Caco-2 (cell line): ENCODE measurements at places on chromosomes 16 and 17. TPM values are rescaled to one million over a fixed set of nuclear protein-coding genes. Genes with fewer than 3 reads are reported as not detected.

The DYNLL2 gene
- total RNA-seq: 67.8 and 80.6 TPM in 2 replicates

DNA sequence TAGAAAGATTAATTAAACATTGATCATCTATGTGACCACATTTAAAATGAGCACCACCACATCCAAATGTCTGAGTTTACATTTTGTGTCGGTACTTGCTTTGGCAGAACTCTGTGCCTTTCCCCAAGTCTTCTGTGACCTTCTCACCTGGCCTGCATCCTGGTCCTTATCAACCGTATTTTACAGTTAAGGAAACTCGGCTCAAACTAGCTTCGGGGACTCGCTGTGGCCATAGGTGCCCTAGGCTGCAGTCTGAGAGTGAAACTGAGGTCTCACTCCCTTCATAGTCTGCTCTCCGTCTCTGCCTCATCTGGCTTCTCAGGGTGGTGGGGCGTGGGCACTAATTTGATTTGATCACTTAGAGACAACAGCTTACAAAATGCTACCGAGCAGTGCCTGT, 555.5 kb downstream of the WWOX start:
- no peak for DNase-seq

The KRTAP4-1 gene
- total RNA-seq: 0.49 TPM in 1 of 2 replicates, not detected in the other

DNA sequence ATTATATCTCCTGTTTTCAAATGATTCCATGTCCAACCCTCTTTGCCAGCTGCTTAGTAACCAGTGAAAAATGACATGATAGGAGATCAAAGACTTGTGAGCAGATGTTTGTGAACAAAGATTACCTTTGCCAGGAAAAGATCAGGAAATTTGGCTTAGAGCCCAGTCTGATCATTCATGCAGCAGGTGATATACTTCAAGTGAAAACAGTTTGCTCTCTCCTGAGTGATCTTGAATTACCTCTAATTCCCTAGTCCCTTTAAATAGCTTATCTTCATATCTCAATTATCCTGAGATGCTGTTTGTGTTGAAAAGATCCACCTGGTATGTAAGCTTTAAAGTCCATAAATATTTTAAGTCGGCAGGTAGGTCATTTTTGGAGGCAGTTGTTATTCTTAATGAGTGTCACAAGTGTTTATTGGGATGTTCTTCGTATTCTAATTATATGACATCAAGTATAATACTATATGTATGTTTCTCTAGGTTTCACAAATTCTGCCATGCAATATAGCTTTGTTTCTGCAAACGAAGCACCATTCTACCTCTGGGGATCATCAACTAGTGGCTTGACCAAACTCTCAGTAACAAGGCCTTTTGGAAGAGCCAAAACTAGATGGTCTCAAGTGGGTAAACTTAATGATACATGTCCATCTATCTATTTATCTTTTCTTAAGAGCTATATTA, 13.2 kb upstream of the VPS35L start:
- no peak for DNase-seq

DNA sequence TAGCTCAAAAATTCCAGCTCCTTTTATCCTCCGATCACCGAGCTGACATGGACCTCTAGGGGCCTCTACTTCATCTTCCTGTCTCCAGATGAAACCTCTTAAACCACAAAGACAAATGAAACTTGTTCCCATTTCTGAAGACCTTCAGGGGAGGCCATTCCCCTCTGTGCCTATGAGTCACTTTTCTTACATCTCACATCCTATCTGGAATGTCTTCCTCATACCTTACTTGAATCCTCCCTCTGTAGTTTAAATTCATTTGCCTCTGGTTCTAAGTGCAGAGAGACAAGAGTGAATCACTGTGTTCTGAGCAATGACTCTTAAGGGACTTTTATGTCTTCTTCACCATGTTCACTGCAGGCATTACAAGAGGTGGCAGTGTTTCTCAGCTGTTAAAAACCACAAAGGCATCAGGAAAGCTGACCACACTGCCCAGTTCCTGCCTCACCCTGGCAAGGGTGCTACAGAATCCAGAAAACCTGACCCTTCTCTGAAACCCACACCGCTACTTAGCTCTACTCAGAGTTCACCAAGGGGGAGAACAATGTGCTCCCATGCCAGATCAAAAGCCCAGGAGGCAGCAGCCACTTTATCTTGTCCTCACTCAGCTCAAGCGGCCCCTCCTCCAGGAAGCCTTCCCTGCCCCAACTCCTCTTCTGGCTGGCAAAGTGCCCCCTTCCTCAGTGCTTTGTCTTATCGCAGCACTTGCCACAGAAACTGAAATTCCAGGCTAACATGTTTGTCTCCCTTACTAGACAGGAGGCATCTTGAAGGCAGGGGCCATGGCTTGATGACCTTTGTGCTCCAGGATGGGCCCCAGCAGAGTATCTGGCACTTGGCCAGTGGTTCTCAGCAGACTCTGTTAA, 6.4 kb downstream of the CUEDC1 start:
- no peak for DNase-seq

- DNase-seq: peak; percentile 89
Observed at GRCh38 chr17:63446753-63447470, 806 bp upstream of the CYB561 start.

GRCh38 chr17:38750312-38751121, 2.0 kb upstream of the PSMB3 start:
- DNase-seq: no peak

The CNGB1 gene
- total RNA-seq: not detected in 2 replicates

- DNase-seq: peak; percentile 81
Observed at GRCh38 chr16:11675561-11676511, 7.6 kb downstream of the SNN start.

The CTRB2 gene
- not detected in 2 replicates for total RNA-seq

DNA sequence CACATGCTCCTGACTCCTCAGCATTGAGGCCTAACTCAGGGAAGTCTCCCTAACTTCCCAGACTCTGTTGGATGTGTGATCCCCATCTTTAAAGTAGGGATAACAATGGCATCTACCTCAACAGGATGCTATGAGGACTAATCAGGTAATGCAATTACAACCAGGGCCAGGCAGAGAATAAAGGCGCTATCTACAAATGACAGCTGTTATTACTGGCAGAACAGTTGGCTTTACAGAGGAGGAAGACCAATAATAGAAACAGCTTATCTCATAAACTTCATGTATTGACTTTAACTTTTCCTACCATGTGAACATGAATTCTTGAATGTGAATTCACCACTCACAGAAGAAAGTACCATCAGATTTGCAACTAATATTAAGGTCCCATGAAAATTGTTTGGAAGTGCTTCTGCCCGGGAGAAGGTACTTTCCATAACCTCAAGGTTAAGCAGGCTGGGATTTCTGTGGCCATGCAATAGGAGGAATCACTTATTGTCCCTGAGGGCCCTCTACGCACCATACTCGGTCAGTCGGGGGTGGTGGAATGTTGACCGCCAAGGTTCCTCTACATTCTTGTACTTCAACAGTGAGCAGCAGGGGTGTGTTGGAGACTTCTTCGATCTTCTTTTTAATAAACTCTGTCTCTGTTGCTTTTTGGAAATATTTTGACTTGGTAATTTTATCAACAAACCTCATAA, 22.6 kb upstream of the ERN1 start:
- DNase-seq: no peak

- DNase-seq: no peak
Observed at GRCh38 chr16:89123001-89123830, 29.6 kb downstream of the ACSF3 start.

- no peak for DNase-seq
Observed at GRCh38 chr16:56384074-56384721, 41.1 kb downstream of the AMFR start.

The TAC4 gene
- total RNA-seq: 10.8 and 17.1 TPM in 2 replicates

The PMFBP1 gene
- total RNA-seq: 4.5 and 5.6 TPM in 2 replicates

The KRT40 gene
- total RNA-seq: not detected in 2 replicates

- no peak for DNase-seq
Observed at GRCh38 chr17:72171703-72172667, 51.2 kb downstream of the SOX9 start.

The SLC4A1 gene
- not detected in 2 replicates for total RNA-seq

The CHD9 gene
- 29.1 and 32.0 TPM in 2 replicates for total RNA-seq

DNA sequence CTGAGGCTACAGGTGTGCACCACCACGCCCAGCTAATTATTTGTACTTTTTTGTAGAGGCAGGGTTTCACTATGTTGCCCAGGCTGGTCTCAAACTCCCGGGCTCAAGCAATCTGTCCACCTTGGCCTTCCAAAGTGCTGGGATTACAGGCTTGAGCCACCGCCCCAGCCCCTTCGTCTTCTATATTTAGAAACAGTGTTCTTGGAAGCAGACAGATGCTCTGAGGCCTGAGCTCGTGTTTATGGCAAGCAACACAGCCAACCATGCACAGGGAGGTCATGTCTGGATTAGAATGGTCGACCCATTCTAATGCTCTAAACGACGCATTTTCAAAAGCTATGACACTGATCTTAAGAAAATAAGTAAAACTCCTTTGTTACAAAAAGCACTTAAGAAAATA, 16.6 kb downstream of the TMEM204 start:
- no peak for DNase-seq

GRCh38 chr16:24544640-24545039, 5.3 kb downstream of the RBBP6 start:
- no peak for DNase-seq

The CDH11 gene
- 0.37 TPM in 1 of 2 replicates, not detected in the other for total RNA-seq
